Stimulated activated CD8-positive, alpha-beta memory T cell treated with anti-CD3 and anti-CD28 coated beads, Interleukin-2, amount 100 ng/mL, for 48 hours (primary cell): ENCODE measurements at places on chromosomes 12 and 14.

DNA sequence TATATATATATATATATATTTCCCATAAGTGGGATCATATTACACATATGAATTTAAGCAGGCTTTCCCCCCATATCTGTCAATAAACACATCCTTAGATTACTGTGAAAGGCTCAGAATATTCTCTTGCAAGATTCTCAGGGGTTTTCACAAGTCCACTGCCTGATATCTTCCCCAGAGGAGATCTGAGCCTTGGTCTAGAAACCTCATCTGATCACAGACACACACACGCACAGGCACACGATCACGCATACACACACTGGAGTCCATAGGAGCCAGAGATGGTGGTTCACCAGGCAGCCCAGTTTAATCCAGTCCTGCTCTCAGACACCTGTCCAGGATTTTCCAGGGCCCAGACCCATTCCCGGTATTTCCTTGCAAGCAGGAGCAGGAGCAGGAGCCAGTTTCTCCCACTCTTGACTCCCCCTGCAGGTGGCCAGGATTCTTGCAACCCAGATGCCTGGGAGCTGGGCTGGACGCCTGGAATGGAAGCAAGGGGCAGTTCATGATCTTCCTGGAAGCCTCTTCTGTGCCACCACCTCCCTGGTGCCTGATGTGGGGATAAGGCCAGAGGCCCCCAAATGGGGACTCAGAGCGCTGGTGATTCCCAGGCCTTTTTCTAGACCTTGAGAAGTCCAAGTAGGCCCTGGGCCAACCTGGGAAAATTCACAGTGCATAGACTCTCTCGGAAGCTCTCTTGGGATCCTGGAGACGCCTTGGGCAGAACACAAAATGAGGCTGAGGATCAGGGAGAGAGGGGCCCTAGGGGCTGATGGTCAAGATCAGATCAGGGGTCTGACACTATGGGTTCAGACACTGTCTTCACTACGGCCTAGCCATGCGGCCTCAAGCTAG lies 16.5 kb upstream of the KRT78 start:
- DNase-seq, result no peak

- no peak for DNase-seq
Measured at GRCh38 chr12:21656905-21657325, 727 bp downstream of the LDHB start.

DNA sequence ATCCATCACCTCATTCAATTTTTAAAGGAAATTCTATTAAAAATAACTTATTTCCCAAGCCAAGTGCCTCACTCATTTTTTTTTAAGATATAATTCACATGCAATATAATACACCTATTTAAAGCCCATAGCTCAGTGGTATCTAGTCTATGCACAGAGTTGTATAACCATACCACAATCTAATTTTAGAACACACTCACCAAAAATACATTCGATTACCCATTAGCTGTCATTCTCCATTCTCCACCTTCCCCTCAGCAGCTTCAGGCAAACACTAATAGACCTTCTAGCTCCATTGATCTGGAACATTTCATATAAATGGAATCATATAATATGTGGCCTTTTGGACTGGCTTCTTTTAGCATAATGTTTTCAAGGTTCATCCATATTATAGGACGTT lies 49.5 kb downstream of the CLMN start:
- DNase-seq, result no peak

- DNase-seq, result no peak
Measured at GRCh38 chr14:74909911-74910310, 13.1 kb downstream of the RPS6KL1 start.

DNA sequence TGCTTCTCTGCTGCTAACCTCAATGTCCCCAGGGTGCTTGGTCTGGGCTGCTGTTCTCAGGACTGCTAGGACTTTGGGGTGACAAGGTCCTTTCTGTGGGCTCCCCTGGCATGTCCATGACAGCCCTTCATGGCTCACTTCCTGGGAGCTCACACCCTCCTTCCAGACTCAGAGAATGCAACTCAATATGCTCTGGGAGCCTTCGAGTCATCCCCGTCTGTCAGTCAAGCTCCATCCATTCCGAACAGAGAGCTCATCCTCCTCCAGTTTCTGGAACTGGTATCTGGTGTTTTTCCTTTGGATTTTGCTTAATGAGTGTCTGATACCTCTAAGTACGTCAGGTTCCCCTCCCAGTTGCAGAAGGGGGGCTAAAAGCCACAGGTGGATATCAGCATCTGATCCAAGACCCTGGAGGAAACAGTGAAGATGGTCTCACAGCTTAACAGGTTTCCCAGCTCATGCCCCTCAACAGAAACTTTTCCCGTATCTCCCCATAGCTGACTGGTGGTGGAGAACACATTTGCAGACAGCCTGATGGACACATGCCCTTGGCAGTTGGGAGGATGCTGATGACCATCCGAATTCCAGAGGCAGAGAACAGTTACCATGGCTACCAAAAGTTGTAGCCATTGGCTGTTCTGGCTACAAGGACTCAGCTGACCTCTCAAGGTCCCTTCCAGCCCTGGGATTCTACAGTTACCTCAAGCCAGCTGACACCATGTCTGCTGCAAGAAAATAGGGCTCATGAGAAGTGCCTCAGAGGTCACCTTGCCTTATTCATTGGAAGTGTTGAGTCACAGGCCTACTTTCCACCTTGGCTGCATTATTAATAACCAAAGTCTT lies 9.5 kb upstream of the RAB35 start:
- no peak for DNase-seq

- no peak for DNase-seq
Measured at GRCh38 chr12:84594157-84594556, 318.4 kb downstream of the SLC6A15 start.

DNA sequence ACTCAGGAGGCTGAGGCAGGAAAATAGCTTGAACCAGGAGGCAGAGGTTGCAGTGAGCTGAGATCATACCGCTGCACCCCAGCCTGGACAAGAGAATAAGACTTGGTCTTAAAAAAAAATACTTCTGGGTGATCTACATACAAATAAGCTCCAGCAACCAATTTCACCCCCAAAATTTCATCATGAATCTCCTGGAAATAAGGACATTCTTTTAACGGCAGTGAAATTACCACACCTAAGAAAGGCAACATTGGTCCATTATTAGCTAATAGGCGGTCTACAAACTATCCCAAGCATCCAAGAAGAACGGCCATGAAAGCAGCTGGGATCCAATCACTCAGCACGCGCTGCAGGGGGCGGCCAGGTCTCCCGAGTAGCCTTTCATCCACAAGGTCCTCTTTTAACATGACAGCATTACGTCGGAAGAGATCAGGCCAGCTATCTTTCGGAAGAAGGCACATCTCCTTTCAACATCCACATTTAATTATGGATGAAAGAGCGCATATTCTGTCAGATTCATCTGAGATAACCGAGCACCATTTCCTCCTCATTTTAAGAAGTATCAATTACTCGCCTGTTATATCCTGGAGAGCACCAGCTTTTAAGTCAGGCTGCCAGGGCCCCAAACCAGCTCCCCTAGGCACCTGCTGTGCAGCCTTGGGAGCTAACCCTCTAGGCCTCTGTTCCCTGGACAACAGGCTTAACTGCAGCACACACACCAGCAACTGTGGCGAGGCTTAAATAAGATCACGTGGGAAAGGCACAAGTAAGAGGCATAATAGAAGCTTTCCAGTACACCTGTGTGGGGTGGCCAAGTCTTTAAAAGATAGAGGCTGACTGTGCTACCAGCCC lies 4.2 kb downstream of the SLC15A4 start:
- DNase-seq, result no peak

- no peak for DNase-seq
Measured at GRCh38 chr14:65414961-65415589, 2.5 kb downstream of the FUT8 start.

DNA sequence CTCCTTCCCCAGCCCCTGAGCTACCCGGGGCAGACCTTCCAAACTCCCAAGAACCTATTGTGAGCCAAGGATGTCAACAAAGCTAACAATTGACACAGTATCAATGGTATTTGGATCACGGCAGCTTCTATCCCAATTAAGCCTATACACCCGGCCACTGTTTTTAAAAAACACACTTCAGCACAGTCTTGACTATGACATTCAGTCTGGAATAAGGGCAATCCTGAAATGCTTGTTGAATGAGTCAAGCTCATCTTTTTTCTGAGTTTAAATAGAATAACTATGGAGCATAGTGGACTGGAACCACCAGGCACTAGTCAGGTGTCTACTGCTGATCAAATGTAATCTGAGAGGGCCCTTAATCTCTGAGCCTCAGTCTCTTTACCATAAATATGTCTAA lies 5.7 kb downstream of the DENND5B start:
- DNase-seq, result no peak

DNA sequence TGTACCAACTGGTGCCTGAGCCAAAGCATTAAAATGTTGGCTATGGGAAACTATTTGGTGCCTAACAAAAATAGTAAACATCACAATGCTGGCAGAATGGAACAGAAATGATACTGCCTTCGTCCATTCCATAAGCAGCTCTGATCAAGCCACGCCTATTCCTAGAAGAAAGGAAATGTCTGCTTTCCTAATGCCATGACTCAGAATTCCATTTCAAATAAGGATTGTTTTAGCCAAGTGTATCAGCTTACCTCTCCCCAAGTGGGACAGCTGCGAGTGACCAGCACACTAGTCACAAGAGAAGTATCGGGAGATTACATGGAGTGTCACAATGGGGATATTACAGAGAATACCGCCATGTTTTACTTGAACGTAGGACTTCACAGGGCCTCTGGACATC lies 38.7 kb downstream of the GLT8D2 start:
- DNase-seq, result no peak

DNA sequence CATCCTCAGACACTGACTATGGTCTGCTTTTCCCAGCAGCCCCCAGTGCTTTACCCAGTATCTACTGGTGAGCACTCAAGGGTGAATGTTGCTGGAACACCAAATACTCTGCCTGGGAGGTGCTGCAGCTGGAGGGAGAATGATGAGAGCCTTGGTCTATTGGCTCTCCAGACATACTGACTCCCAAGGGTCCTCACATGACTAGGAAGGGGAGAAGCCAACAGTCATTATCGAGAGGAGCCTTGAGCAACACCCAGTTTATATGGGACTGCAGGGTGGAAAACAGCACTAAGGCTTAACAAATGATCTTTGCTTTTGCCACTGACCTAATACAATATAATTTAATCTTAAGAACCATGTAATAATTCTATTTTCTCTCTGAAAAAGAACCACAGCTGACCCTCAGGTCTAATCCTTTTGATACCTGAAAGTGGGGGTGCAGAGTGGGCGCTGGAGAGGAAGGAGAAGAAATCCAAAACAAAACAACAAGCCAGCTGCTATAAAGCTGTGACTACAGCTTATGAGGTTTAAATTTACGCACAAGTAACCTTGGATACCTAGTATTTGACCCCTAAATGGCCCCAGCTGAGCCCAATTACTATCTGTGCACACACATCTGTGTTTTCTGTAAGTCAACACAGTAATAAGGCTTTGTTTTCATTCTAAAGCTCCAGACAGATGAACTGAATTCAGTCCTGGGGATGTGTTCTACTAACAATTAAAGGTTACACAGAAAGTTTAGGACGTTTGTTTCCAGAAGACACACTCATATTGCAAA lies 107.8 kb upstream of the GRIP1 start:
- no peak for DNase-seq

- no peak for DNase-seq
Measured at GRCh38 chr12:3256103-3256631, 179.0 kb downstream of the TSPAN9 start.

- no peak for DNase-seq
Measured at GRCh38 chr14:55814064-55814463, 234.1 kb downstream of the KTN1 start.

- no peak for DNase-seq
Measured at GRCh38 chr14:29757188-29757680, 170.4 kb downstream of the PRKD1 start.

DNA sequence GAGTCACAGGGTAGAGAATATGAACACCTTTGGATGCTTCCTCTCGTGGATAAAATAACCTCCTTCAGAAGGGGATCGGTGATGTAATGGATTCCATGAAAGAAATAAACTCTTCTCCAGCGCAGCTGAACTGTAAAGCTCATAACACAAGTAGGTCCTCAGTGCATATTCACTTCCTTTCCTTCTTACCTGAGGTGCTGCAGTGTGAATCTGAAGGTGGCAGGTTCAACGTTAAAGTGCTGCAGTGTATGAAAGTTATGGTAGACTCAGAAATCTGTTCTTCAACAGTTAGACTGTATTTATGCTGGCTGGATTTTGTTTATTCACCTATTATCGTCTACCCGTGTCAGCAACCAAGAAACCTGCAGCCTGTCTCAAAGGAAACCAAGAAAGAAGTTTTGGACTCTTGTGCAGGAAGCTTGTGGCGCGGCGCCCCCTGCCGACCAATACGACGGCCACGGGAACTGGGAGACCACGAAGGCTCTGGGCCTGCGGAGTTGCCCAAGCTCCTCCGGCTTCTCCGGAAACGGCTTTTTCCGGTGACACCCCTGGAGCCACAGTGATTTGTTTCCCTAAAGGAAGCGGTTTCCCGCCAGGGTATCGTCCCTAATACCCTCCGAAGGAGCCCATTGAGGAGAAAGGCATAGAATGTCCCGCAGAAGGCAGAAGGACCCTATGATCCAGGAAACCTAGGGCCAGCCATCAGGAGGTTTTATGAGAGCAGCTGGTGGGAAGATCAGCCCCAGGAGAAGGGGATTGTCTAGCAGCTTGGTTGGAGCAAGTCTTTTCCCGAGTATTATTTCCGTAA lies 17.6 kb upstream of the RNASE3 start:
- DNase-seq, result peak; percentile 79

- no peak for DNase-seq
Measured at GRCh38 chr14:58907803-58908202, 270.0 kb downstream of the DACT1 start.

- DNase-seq, result no peak
Measured at GRCh38 chr14:52911904-52912303, 38.9 kb downstream of the FERMT2 start.

- no peak for DNase-seq
Measured at GRCh38 chr12:124143726-124144125, 151.2 kb upstream of the RFLNA start.

GRCh38 chr12:50740307-50740706 lies 23.6 kb upstream of the ATF1 start:
- no peak for DNase-seq

GRCh38 chr14:44420226-44420625 lies 86.9 kb downstream of the FSCB start:
- DNase-seq, result no peak

GRCh38 chr14:38357557-38357956 lies 101.7 kb upstream of the CLEC14A start:
- no peak for DNase-seq

- DNase-seq, result no peak
Measured at GRCh38 chr14:92263681-92264080, 59.3 kb upstream of the SLC24A4 start.

GRCh38 chr14:71725922-71726579 lies 206.2 kb upstream of the RGS6 start:
- no peak for DNase-seq

GRCh38 chr14:85415015-85415712 lies 114.8 kb upstream of the FLRT2 start:
- no peak for DNase-seq

DNA sequence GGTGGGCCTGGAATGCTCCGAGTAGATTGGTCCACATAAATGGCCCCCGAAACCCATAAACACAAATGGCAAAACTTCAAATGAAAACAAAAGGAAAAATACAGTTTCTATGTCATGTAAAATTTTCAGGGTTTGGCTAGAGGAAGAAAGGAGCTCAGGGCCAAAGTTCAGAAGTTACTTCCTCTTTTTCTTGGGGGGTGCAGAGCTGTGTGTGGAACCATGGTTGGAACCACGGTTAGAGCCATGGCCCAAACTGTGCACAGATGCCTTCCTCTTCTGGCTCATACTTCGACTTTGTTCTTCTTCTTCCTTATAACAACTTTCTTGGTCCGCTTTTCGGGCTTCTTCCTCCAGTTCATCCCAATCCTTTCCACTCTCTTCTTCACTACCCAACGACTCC lies 51.7 kb downstream of the MGST1 start:
- no peak for DNase-seq

- DNase-seq, result no peak
Measured at GRCh38 chr14:52356025-52356424, 41.9 kb downstream of the PTGER2 start.
